Stimulated activated CD4-positive, alpha-beta T cell treated with anti-CD3 and anti-CD28 coated beads, TNF-alpha, amount 100 ng/mL, for 24 hours (primary cell): ENCODE measurements at places on chromosomes 5 and 9.

GRCh38 chr5:32168460-32169033 is 5.6 kb downstream of the GOLPH3 start:
- no peak for DNase-seq

DNA sequence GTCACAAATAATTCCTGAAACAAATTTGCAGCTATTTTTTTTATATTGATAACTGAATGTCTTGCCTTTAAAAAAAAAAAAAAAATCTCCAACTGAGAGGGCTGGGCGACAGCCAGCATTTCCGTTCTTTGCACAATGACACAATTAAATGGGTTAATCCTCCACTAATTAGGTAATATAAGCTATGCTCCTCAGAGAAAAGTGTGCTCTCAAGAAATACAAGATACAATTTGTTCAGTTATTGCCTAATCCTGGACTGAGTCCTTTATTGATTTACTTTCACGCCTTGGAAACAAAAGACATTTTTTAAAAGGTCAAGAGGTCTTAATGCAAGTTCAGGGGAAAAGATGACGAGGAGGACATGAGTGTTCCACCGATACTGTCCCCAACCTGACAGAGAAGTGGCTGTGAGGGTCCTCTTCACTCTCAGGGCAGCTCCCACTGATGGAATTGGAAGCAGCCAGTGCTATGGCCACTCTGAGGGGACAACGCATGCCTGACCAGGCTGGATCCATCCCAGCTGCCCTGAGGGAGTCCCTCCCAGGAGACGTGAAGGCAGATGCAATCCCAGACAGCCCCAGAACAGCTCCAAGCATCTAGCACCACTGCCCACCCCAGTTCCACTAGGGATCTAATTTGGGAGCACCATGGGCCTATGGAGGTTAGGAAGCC is 220.7 kb downstream of the GNA14 start:
- DNase-seq = no peak

GRCh38 chr5:172115541-172115982 is 72.5 kb downstream of the STK10 start:
- DNase-seq = no peak

- no peak for DNase-seq
Observed at GRCh38 chr5:156515803-156516360, 188.9 kb downstream of the SGCD start.
